Aorta (tissue), 5 donors: ENCODE measurements at places on chromosomes 13 and 19. TPM values are rescaled to one million over a fixed set of nuclear protein-coding genes. Genes with fewer than 3 reads are reported as not detected.

The MAST3 gene
- total RNA-seq = 21.5 TPM

DNA sequence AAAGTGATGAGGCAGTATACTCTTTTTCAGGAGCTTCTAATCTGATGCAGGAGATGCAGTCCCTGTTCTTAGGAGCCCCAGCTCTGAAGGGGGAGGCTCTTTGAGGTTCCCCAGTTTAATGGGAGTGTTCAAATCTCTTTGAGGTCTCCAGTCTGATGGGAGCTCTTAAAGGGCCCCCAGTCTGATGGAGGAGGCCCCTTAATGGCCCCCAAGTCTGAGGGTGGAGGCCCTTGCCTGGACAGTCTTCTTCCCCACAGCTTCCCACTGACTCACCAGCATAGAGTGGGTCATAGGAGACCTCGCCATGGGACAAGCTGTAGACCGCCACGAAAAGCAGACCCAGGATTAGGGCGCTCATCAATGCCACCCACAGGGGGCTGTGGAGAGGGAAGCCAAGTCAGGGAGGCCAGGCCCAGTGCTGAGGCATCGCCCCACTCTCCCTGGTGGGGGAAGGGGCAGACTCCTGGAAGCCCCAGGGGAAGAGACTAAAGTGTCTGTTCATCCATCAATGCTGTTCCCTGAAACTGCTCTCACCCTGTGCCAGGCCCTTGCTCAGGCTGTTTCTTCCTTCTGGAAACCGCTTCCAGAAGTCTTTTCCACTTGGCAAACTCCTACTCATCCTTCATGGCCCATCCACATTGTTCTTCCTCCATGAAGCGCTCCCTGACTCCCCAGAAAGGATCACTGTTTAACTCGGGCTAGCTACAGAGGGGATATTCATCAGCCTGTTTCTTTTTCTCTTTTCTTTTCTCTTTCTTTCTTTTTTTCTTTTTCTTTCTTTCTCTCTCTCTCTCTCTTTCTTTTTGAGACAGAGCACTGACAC lies 2.1 kb downstream of the TM6SF2 start:
- no peak for DNase-seq

- DNase-seq = no peak
Observed at GRCh38 chr13:46142776-46143175, 37.9 kb upstream of the CPB2 start.

GRCh38 chr19:55440411-55441105 lies 2.5 kb downstream of the SHISA7 start:
- no peak for DNase-seq

The CEACAM3 gene
- total RNA-seq = 0.99 TPM

The CEACAM19 gene
- 12.7 TPM for total RNA-seq

The FFAR2 gene
- 2.0 TPM for total RNA-seq

The CGB1 gene
- total RNA-seq = not detected

- DNase-seq = peak; percentile 89
Observed at GRCh38 chr19:54162241-54162805, 2.8 kb upstream of the LENG1 start.

The SCN1B gene
- total RNA-seq = 11.9 TPM

DNA sequence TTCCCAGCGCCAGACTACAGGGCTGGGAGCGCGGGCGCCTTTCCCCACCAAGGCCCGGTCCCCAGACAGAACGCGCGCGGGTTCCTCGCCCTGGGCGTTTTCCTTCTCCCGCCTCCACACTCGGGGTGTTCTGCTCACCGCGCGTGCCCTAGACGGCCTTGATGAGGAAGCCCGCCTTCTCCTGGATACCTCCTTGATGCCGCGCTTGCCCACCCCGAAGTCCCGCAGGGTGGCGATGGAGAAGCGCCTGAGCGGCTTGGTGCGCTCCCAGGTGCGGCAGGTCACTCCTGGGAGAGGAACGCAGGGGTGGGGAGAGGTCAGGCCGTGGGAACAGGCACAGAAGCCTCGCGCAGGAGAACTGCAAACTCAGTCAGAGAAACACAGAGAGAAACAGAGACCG lies 34.8 kb downstream of the CYP2B6 start:
- DNase-seq = no peak

DNA sequence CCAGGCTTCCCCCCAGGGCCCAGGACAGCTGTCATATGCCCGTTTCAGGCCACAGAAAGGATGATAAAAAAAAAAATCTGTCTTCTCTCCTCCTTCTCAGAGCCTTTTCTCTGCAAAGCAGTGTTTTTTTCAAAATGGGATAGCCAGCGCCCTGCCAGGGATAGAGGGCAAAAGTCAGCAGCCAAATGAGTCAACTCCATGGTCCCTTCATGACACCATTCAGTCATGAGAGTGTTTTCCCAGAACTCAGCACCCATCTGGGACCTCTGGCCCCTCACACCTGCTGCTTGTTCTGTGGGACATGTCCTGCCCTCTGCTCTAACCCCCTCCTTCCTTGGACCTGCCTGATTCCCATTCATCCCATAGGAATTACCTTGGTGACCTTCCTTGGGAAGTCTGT lies 95.0 kb downstream of the CYSLTR2 start:
- DNase-seq = no peak

DNA sequence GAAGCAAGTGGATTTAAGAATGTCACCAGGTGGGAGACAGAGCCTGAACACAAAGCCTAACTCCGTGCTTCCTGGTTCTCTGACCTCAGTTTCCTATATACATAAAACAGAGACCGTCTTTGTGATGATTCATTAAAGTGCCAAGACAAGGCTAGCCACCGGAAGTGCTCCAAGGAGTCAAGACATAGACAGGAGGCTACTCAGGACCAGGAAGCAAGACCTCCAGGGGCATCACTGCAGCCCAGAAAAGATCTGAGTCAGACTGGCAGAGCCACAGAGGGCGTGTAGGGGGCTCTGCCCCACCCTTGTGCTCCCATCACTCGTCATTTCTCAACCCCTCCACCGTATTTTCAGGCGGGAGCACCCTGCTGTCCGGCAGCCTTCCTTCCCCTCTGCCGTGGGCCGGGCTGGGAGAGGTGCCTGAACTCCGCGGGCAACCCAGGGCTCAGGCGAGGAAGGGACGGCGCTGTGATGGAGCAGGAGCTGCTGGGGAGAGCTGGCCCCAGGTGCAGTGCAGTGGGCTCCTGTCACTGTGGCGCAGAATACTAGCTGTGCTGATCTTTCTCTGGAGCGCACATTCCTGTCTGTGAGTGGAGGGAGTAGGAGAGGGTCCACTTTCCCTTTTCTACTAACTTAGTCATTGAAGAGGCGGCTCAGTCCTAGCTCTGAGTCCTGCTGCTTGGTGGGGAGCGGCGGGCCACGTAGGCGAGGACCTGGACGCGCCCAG lies 134.7 kb upstream of the GPR12 start:
- no peak for DNase-seq

DNA sequence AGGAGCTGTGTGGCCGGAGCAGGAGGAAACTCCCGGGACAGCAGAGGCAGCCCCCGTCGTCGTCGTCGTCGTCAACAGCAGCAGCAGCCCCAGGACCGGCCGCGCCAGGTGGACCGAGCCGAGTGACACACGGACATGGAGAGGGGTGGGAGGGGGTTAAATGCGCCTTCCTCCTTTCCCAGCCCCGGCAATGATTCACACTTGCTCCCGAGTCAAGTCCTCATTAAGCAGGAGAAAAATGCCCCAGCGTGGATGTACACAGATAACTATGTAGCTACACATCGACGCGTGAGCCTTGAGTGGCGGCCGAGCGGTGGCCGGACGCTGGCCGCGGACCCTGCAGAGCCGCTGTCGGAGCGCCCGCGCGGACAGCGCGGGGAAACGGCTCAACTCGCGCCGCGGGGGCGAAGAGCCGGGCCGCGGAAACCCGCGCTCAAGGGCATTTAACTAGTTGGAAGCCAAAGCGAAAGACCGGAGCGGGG lies 645 bp downstream of the UBL3 start:
- DNase-seq = peak; percentile 88

The ZNF563 gene
- total RNA-seq = 2.5 TPM

The MBD3L2B gene
- not detected for total RNA-seq

The KIR3DL1 gene
- not detected for total RNA-seq

- DNase-seq = no peak
Observed at GRCh38 chr13:21015284-21015683, 46.1 kb downstream of the LATS2 start.

The UQCRFS1 gene
- 19.6 TPM for total RNA-seq

- DNase-seq = no peak
Observed at GRCh38 chr13:92602560-92602959, 624.0 kb upstream of the GPC6 start.

DNA sequence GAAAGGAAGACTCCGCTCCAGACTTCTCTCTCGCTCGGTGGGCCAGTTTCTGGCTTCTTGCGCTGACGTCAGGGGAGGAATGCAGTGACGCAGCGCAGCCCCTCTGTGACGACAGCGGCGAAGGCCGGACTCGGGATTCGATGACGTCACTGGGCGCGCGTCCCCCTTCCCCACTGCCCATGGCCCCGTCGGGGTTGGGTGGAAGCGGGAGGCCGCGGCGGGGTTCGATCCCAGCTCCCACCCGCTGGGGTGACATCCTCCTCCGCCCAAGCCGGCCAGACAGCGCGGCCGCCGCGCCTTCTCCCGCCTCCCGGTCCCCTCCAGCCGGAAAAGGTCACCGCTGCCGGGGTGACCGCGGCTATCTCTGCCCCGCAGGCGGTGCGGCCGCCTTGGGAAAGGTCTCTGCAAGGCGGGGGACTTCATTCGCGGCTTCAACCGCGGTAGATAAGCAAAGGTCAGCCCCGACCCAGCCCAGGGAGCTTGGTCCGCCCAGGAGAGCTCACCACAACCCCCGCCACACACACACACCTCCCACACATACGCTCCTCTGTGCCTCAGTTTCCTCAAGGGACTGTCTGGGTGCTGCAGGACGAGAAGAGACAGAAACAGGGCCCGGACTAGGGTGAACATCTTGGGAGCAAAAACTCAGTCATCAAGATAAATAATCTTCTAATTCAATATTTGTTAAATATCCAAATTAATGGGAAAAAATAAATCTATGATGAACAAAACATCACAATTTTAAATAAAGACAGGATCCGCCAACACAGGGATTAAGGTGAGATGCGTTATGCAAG lies 844 bp upstream of the RFX1 start:
- peak; percentile 96 for DNase-seq

- DNase-seq = no peak
Observed at GRCh38 chr13:79662882-79663281, 181.9 kb downstream of the NDFIP2 start.

DNA sequence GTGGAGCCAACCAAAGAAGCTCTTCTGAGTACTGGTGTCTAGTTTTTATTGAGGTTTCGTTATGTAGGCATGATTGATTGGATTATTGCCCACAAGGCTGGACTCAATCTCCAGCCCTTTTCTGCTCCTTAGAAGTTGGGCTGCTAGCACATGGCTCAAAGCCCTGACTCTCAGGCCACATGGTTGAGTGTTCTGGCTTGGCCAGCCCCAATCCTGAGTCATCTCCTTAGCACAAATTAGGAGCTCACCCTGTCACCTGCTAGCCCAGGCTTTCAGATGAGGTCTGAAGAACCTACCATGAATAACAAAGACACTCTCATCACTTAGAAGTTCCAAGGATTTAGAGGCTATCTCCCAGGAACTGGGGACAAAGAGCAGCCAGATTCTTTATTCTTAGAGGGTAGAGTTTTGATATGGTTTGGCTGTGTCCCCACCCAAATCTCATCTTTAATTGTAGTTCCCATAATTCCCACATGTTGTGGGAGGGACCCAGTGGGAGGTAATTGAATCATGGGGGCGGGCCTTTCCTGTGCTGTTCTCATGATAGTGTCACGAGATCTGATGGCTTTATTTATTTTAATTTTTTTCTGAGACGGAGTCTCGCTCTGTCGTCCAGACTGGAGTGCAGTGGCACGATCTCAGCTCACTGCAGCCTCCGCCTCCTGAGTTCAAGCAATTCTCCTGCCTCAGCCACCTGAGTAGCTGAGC lies 11.3 kb downstream of the DPY19L3 start:
- no peak for DNase-seq

- no peak for DNase-seq
Observed at GRCh38 chr13:85819513-85819912, 20.3 kb upstream of the SLITRK6 start.

The NXNL1 gene
- not detected for total RNA-seq

- no peak for DNase-seq
Observed at GRCh38 chr13:59064042-59064441, 1099.7 kb downstream of the DIAPH3 start.

DNA sequence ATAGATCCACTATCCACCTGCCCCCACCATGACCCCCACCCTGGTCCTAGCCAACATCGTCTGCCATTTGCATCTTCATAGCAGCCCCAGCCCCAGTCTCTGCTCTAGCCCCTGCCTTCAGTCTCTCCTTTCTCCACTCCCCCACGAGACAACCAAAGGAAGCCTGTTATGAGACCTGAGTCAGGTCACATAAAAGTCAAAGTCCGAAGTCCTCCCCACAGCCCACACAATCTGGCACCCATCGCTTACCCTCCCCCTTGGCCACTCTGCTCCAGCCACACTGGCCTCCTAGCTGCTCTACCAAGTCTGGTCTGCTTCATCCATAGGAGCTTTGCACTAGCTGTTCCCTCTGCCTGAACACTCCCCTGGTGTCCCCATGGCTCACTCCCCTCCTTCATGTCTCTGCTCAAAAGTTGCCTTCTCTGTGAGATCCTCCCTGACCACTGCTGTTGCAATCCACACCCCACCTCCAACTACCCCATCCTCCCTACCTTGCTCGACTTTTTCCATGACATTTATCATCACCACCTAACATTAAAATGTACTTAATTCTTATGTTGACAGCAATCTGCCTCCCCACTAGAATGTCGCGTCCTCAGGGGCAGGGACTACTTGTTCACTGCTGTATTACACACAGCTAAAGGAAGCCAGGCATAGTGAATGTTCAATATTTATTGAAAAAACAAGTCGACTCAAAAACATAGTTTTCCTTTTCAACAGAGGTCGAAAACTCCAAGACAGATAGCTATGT lies 1.2 kb upstream of the PLEKHG2 start:
- peak; percentile 74 for DNase-seq

DNA sequence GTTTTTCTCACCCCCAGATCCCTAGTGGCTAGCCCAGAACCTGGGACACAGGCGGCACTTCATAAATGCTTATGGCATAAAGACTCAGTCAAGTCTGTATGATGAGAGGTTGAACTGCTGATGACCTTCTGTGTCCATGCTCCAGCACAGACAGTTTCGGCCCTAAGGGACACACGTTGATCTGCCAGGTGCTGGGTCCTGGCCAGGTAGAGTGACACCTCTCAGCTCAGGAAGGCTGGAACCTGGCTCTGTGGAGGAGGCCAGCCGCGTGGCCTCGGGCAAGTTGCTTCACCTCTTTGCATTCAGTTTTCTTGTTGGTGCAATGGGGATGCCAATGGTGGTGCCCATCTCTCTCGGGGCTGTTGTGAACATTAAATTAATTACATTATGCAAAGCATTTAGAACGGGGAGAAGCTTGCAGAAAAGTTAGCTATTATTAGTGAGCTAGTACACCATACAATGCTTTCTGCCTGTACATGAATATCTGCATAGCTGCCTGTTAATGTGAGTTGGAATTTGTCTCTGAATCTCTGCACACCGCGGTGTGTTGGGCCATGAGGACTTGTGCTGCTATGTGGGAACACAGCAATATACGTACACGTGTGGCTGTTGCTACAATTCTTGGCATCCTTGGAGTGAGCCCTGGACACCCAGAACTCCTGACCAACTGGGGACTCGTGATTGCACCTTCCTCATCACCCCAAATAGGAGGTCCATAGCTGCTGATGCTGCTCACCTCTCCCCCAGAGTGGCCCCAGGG lies 8.4 kb downstream of the GADD45B start:
- DNase-seq = no peak
